ENCODE measurements at places on chromosomes 7 and 10.

DNA sequence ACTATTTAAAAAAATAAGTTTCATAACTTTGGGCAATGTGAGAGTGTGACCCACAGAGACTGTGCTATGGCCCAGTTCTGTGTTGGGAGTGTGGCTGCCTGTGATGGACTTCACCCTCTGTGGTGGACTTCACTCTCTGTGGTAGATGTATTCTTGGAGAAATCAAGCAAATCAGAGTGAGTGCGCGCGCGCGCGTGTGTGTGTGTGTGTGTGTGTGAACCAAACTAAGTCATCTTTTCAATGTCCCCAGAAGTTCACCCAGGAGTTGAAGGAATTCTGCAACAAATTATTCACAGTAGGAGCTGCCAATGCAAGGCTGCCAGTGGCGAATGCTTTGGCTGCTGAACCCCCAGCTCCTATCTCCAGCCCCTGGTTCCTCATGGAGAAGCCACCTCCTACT lies 184.5 kb downstream of the ADAM12 start:
- DNase-seq = no peak

- DNase-seq = no peak
Observed at GRCh38 chr10:73965890-73966768, 31.8 kb upstream of the VCL start.

DNA sequence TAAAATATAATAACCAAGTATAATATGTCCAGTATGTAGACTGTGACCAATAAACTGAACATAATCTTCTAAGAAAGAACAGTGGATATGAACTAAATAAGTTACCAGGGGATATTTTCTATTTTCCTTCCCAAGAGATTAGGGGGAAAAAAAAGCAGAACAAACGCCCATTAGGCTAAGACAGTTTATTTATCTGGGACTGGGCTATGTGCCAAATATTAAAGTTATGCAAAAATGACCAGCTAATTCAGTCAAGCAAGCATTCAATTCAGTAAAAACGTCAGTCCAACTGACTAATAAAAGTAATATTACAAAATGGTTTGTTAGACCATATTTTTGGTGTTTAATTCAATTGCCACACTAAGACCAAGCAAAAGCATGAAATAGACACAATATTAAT lies 122.2 kb downstream of the TSPAN12 start:
- no peak for DNase-seq

- no peak for DNase-seq
Observed at GRCh38 chr7:101241443-101242349, 3.2 kb downstream of the FIS1 start.

DNA sequence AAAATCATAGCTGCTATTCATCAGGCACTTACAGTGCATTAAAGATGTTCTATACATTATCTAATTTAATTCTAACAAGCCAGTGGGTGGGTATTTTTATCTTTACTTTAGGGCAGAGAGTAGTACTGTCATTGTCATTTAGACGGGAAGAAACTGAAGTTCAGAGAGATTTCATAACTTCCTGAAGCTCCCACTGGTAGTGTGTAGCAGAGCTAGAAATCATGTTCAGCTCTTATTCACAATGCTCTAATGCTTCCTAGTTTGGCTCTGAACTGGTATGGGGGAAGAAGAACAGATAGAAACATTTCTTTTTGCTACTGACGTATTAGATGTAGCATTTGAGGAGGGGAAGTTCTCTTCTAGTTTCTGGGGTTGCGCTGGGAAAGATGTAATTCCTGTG lies 116.7 kb downstream of the CYP26A1 start:
- no peak for DNase-seq

GRCh38 chr10:95988702-95989101 lies 54.7 kb upstream of the CCNJ start:
- DNase-seq = no peak

Data from stimulated activated CD4-positive, alpha-beta T cell treated with anti-CD3 and anti-CD28 coated beads, Interleukin-4, amount 100 ng/mL, for 1 hour (primary cell).